ENCODE measurements at places on chromosomes 2 and 18.
A peak's percentile ranks its signal among the peaks of the same experiment; 100 is the strongest.

- DNase-seq = peak; percentile 36
Observed at GRCh38 chr2:158457092-158457825, 507 bp downstream of the PKP4 start.

DNA sequence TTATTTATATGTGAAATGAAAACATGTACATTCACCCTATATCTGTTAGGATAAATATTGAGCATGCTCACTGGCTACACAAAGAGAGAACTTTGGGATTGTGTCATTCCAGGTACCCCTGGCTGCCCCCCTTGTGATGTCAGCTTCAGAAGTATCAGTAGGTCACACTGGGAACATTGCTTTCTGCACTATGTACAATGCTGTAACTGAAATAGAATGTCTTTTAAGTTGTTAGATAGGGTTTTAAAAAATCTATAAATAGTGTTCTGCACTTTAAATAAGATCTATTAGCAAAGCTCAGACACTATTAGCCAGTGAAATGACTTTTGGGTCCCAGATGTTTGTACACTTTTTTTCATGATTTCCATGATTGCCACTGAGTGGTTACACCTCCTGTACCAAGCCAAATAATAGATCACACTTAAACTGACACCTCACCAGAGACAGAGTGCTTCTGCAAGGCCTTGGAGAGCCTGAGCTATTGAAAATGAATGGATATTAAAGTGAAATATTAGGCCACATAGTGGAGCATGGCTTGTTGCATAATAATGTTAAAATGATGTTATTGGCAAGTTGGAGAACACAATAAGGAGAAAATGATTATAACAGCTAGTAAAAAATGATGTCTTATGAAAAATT is 297.0 kb upstream of the NXPH2 start:
- DNase-seq = no peak

DNA sequence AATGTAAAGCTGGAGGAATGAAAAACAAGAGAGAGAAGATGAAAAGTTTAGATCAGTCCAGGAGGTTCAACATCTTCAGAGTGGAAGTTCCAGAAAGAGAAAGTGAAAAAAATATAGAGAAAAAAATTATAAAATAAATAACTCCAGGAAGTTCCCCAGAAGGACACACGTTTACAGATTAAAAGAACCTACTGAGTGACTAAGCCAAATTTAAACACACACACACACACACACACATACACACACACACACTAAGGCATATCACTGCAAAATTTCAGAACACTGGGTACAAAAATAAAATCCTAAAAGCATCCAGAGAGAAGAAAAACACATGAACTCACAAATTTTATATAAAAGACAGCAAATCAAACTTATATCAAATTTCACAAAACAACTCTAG is 85.9 kb upstream of the PMAIP1 start:
- no peak for DNase-seq

- no peak for DNase-seq
Observed at GRCh38 chr2:58035352-58035751, 11.3 kb upstream of the VRK2 start.

DNA sequence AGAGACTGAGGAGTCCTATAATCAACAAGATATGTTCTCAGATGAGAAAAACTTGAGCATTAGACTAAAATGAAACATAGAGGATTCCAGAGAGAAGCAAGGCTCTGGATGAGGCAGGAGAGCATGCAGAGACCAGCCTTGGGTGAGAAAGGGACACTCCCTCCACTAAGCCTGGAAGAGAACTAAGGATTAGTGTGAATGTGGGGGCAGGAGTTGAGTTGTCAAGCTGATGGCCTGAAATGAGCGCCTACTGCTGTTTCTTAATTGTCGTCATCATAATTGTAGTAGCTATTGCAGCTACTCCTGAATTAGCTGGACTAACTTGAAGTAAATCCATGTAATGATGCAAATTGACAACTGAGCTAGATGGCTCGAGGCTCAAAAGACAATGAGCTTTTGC is 114.1 kb downstream of the PKP4 start:
- DNase-seq = no peak

GRCh38 chr2:100105678-100106054 is 36.7 kb downstream of the AFF3 start:
- DNase-seq = no peak

All from HuH-7 (cell line).